Spinal cord (tissue), 10 donors: ENCODE measurements at places on chromosomes 13 and 19.

GRCh38 chr13:39501702-39502324 lies 101.2 kb downstream of the LHFPL6 start:
- peak; percentile 47 for DNase-seq

GRCh38 chr13:44049081-44049945 lies 169.6 kb downstream of the LACC1 start:
- no peak for DNase-seq

GRCh38 chr19:2750808-2751437 lies 11.1 kb upstream of the SLC39A3 start:
- no peak for DNase-seq

- no peak for DNase-seq
Measured at GRCh38 chr13:95188128-95188527, 113.1 kb downstream of the ABCC4 start.

DNA sequence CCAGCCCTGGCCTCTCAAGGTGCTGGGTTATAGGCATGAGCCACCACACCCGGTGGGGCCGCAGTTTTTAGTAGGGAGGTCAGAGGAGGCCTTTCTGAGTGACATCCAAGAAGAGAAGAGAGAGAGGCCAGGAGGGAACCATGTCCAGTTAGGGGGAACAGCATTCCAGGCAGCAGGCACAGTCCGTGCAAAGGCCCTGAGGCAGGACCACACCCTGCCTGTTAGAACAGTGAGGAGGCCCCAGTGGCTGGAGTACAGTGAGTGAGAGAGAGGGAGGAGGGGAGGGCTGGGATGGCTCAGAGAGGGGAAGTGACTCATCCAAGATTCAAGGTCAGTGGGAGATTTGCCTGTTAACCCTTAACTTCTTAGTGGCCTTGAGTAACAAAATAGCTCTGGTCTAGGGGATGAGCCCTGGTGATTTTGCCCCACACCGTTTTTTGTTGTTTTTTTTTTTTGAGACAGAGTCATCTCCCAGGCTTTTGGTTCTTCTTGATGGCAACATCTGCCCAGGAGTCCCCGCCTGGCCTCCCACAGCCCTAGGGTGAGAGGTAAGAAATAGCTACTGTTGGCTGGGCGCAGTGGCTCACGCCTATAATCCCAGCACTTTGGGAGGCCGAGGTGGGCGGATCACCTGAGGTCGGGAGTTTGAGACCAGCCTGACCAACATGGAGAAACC lies 2.7 kb upstream of the PLIN3 start:
- no peak for DNase-seq

GRCh38 chr13:21925720-21926119 lies 254.8 kb downstream of the FGF9 start:
- no peak for DNase-seq

GRCh38 chr13:112968910-112969691 lies at the start of gene MCF2L:
MCF2L (plus strand) TSS chr13:112969214; CDS start chr13:112969380, 166 bp downstream.
- peak; percentile 91 for DNase-seq
